ENCODE measurements at places on chromosomes 2 and 18.

GRCh38 chr18:25650201-25650941 is 298.4 kb upstream of the ZNF521 start:
- no peak for DNase-seq

- peak; percentile 58 for DNase-seq
Measured at GRCh38 chr2:18387441-18388206, 172.8 kb downstream of the RDH14 start.

DNA sequence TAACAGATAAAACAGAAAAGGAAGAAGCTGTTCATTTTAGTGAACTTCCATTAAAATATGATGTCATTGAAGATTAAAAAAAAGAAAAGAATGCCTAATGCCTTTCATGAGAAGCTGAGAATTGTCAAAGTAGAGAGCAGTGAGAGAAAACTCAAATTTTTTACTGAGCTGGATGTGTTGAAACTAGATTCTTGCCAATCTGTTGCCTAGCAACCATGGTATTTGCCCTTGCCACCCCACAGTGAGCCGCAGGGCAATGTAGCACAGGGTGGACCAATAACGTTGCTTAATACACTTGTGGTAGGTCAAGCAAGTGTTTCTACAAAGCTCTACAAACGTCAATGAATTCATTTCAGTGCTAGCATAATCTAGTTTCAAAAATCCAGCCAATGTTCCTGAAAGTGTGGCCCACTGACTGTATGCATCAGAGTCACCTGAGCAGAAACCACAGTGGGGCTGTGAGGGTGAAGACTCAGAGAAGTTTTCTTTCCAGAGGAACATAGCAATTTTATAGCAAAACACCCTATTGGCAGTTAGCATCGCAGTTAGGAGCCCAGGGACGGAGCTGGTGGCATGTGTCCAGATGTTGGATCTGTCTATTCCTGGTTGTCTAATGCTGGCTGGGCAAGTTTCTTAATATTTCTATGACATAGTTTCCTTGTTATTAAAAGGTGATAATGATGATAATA is 132.2 kb downstream of the DOCK10 start:
- no peak for DNase-seq

DNA sequence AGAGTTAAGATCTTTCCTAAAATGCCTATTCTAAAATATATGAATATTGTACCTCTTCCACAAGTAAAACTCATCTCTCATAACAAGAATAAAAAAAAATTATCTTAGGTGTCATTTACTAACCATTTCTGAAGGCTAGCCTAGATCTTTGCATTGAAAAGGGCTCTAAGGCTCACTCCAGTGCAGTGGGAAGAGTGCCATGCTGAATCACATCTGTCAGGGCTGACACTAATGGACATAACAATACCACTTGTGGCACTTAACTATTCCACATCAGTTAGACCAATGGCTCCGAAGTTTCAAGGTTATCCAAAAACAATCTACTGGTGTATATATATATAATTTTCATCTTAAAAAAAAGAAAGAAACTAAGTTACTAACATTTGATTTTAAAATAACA is 130.2 kb downstream of the EXOC6B start:
- DNase-seq, result no peak

GRCh38 chr2:178306352-178307073 is 112.2 kb downstream of the OSBPL6 start:
- DNase-seq, result peak; percentile 62

DNA sequence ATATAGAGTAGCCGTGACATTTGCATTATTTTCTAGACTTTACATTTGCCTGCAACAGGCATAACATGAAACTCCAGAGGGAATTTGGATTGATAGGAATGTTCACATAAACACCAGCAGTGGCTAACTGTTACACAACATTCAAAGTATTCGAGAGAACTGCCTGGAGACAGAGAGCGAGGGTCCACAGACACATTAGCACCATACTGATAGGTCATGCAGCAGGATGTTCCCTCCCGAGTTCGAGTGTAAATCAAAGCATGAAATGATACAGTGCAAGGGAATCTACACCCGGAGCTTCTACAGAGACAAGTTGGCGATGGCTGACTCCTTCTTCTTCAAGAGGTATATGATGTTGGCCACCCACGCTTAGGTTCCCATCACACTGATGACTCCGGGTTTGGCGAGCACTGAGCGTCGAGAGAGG is 89.5 kb downstream of the COL6A3 start:
- no peak for DNase-seq

DNA sequence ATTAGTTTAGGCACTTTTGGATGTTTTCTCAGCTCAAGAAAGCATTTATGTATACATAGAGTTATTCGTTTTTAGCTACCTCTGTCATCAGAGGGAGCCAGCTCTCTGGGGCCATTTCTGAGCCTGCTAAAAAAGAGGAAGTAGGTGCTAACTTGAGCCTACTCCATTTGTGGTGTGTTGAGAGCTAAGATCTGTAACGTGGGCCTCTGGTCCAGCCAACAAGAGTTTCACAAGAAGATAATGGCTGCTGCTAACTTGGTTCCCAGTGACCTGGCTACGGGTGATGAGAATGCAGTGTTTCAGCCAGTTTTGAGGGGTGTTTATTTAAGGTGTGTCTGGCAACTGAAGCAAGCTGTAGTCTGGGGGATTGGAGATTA is 182.5 kb downstream of the PRKCE start:
- no peak for DNase-seq

GRCh38 chr18:53887447-53887846 is 337.0 kb downstream of the MBD2 start:
- DNase-seq, result no peak

DNA sequence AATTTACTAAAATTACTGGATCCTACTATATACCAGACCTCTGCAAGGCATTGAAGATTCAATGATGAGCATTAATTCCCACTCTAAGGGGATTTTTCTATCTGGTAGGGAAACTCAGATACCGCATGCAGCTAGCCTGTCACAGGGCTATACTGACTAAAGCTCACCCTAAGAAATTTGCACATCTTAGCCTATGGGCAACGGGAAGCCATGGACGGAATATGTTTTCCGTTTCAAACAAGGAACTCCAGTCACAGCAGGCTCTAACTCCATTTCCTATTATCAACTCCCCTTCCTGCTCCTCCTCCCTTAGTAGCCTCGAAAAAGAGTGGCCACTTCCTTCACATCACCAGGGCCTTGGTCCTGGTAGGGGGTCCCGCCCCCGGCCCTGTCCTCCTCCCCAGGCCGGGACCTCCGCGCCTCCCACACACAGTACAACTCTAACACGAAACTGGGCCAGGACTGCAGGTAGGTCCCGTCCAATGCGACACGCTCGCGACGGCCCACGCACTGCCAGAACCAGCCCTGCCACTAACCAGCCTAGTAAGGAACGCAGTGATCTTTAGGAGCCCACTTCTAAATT is 659 bp upstream of the COX5B start:
- DNase-seq, result no peak

DNA sequence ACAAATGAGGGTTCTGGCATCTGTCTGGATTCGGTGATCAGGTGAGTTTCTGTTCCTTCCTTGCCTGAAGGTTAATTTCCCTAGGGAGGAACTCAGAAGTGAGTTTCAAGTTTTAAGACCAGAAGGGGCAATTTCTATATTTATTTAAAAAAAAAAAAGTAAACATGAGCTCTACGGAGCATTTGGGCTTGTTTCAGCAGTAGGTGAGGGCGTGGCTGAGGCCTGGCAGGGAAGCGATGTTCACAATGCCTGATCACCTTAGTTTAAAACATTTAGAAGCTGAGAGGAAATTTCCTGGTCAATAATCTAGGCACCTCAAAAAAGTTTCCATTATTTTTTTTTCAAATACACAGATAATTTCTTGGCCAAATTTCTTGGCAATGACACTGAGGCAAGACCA is 629.1 kb downstream of the DPP10 start:
- DNase-seq, result no peak

- no peak for DNase-seq
Measured at GRCh38 chr2:98907385-98907784, 28.6 kb downstream of the CRACDL start.

GRCh38 chr2:176763851-176764404 is 448.7 kb upstream of the HNRNPA3 start:
- no peak for DNase-seq

- DNase-seq, result peak; percentile 54
Measured at GRCh38 chr18:3340015-3340681, 78.2 kb downstream of the MYL12B start.

DNA sequence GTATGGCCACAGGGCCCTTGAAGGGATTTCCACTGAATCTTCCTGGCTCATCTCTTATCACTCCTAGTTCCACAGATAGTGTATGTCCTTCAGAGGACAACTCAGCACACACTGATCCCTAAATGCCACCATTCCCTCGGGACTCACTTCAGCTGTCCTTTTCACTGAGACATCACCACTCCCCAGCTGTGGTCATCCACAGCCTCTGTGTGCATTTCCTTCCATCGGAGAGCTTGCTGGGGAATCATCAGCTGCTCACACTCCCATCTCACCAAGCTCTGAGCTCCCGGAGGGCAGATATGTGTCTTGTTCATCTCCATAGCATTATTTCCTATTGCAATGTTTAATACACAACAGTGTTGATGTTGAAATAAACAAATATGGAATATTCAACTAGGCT is 759.5 kb downstream of the RNF144A start:
- DNase-seq, result no peak

GRCh38 chr2:71884303-71885042 is 263.2 kb downstream of the CYP26B1 start:
- DNase-seq, result no peak

DNA sequence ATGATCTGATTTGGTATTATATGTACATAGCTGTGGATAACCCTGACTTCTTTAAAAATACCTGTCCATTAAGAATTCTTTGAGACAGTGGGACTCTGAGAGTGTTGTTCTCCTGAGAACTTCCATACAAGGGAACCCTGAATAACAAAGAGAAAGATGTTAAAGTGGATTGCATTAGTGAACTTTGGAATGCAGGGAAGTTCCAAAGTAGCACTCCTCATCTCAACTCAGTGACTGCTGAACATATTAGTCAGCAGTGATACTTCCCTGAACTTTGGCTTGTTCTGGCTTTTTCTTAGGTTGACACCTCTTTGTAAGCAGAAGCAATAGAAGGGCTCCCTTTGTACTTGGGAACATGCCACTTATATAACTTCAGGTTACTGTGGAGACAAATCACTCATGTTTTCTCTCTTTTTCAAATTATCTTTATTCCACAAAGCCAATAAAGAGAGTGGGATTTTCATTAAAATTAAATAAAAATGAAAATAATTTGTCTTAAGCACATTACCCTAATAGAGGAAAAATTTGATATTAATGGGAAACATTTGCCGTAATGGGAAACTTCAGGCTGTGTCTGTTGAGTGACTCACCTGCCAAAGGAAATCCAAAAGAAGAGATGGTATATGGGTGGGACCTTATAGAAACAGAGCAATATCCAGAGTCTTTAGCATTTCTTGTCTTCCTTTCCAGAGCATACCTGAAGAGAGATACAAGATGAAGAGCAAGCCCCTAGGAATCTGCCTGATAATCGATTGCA is 33.3 kb downstream of the CFLAR start:
- DNase-seq, result no peak

DNA sequence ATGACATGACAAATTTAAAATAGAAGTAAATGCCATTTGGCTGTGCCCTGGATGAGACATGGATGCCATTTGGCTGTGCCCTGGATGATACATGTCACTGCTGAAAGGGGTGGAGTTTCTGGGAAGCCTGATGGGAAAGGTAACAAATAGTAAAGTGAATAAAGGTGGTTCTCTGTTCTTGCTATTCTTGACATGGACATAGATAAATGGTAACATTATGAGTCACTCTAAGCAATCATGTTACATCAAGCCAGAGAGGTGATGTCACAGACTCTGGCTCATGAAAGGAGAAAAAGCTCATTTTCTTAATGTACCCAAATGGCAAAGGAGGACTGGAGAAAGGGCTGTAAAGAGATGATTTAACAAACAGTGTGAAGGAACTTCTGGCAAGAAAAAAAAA is 86.4 kb downstream of the EML6 start:
- DNase-seq, result no peak

DNA sequence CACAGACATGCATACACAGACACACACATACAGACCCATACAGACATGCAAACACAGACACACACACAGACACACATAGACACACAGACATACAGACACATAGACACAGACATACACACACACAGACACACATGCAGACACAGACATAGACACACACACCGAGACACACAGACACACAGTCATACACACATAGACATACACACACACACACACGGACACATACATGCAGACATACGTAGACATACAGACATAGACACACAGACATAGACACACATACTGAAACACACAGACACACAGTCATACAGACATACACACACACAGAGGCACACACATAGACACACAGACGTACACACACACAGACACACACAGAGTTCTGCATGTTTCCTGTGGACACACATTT is 26.9 kb downstream of the INHBB start:
- no peak for DNase-seq

- DNase-seq, result no peak
Measured at GRCh38 chr2:195984923-195985726, 83.5 kb downstream of the DNAH7 start.

- DNase-seq, result no peak
Measured at GRCh38 chr2:176081376-176081836, 2.4 kb downstream of the EVX2 start.

GRCh38 chr2:223389624-223390023 is 212.5 kb downstream of the SCG2 start:
- DNase-seq, result no peak

DNA sequence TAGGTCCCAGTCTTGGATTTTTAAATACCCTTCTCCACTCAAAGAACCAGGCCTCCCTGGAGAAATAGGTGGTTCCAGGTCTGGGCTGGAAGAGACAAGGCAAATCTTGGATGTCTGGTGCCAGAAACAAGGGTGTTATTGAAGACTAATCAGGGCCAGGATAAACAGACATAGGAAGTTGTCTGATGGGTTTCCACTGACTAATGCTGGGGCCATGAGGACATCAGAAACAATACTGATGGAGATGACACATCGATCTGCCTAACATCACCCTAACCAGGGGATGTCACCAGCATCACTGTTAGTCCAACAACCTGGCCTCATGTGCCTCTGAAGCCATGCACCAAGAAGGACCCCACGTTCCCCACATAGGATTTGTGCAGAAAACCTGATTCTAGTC is 42.5 kb upstream of the GLI2 start:
- DNase-seq, result no peak

GRCh38 chr2:46275995-46276394 is 21.2 kb upstream of the EPAS1 start:
- DNase-seq, result no peak

- DNase-seq, result no peak
Measured at GRCh38 chr2:124476291-124476690, 451.2 kb downstream of the CNTNAP5 start.

DNA sequence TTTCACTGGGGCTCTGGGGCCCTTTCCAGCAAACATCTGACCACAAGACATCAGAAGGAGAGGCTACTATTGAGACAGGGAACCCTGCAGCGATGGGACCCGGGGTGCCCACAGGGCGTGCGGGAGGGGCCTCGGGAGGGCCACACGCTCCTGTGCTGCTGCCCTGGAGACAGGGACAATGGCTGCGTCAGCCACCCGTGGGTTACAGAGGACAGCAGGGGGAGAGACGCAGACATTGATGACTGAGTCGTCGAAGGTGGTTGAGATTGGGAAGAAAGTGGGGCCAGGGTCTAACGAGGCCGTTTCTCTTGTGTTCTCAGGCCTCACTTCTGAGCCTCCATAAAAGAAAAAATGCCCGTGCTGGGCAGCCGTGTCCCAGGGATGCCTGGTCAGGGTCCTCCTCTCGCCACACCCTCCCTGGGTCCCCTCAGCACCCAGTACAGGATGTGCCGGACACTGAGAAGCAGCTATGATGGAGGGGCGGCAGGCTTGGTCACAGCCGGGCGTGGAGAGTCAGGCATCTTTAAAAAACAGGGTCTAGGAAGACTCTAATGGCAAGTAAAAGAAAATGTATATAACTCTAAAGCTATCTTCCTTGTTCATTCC is 73.9 kb downstream of the NDUFA10 start:
- no peak for DNase-seq
